ENCODE measurements at places on chromosomes 12 and 14.

DNA sequence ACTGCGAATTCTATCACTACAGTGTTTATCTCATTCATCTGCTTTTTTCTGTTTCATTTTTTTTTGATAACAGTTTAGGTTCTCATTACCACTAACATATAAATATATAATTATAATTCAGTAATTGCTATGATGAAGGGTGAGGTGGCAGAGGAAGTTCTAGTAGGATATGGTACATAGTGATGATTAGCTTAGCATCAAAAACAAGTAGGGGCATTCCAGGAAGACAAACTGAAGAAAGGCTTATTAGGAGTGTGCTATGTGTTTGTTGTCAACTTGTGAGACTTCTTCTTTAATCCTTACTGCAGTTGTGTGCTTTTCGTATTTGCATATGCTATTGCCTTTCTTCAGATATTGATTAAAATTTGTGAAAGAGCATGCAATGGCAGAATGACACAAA, 20.6 kb downstream of the FUT8 start:
- no peak overlapping the region for H3K27ac ChIP-seq
- no peaks in the 10 kb centered on the region for H3K36me3 ChIP-seq
- no peaks in the 10 kb centered on the region for H3K27me3 ChIP-seq
- peaks cover 24% of the 10 kb centered on the region for H3K4me1 ChIP-seq

- H3K36me3 ChIP-seq, result peaks cover 19% of the 10 kb centered on the region
- H3K4me1 ChIP-seq, result peaks cover 37% of the 10 kb centered on the region
- H3K27me3 ChIP-seq, result no peaks in the 10 kb centered on the region
Measured at GRCh38 chr12:77941401-77941800, 110.7 kb downstream of the NAV3 start.

DNA sequence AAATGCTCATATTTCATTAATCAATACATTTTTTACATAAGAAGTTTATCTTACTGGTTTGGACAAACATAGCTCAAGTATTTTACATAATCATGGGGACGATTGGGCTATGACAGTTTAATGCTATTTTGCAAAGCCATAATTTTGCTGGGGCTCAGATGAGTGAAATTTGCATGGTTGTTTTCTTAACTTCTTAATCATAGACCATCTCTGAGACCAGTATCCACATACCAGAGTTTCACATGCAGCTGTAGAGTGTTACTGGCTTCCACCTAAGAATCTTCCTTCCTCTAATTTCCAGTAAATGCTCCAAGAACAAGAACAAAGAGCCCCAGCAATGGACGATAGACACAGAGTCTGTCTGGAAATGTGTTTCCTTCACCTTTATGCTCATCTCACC, 303.0 kb upstream of the TMEM132C start:
- H3K27ac ChIP-seq, result no peak overlapping the region
- H3K27me3 ChIP-seq, result no peaks in the 10 kb centered on the region
- H3K4me3 ChIP-seq, result no peak overlapping the region
- no peaks in the 10 kb centered on the region for H3K36me3 ChIP-seq
- DNase-seq, result no peak

DNA sequence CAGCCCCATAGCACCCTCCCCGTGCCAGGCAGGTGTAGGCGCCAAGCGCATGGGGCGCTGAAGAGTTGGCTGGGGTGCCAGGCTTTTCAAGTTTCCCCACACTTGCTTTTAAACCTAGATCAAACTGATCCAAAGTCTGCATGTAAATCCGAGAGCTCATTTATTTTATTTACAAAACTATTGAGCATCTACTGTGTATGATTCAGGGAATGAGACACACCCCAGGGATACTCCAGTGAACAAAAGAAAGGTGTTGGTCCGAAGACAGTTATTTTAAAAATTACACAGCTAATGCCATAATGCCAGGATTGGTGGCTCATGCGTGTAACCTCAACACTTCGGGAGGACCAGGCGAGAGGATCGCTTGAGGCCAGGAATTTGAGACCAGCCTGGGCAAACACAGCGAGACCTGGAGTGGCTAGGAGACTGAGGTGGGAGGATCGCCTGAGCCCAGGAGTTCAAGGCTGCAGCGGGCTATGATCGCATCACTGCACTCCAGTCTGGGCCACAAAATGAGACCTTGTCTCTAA, 780 bp upstream of the SLC41A2 start:
- peaks cover 8% of the 10 kb centered on the region for H3K27me3 ChIP-seq
- H3K27ac ChIP-seq, result peak overlapping the region; percentile 62
- no peaks in the 10 kb centered on the region for H3K36me3 ChIP-seq
- DNase-seq, result peak; percentile 57
- peak overlapping the region; percentile 89 for H3K4me3 ChIP-seq
- peaks cover 28% of the 10 kb centered on the region for H3K4me1 ChIP-seq

DNA sequence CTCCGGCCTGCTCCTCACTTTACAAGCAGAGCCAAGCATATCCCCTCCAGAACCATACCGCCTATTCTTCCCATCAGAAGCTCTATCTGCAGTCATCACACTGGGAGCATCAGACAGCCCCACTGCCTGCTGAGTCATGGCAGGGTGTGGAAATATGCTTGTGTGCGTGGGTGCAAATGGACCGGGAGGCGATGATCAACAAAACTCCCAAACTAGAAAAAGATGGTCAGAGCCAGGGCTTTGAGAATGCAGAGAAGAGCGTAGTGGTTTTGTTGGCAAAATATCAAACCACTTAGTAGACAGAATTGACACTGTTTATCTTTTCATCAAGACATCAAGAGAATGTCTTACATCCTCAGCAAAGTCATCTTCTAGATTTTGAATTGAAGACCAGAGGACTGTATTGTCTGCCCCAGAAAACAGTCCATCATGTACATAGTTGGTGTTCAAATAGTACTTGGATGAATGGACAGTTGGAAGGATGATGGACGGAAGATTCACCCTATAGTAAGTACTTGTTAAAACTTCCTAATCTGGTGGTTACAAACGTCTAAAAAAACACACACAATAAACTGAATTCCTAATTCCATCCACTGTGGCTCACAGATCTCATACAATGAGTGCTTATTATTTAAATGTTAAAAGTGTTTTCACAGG, 54.9 kb downstream of the VWF start:
- no peaks in the 10 kb centered on the region for H3K27me3 ChIP-seq
- peak; percentile 97 for DNase-seq
- H3K36me3 ChIP-seq, result no peaks in the 10 kb centered on the region
- peaks cover 31% of the 10 kb centered on the region for H3K4me1 ChIP-seq
- H3K4me3 ChIP-seq, result peak overlapping the region; percentile 2

DNA sequence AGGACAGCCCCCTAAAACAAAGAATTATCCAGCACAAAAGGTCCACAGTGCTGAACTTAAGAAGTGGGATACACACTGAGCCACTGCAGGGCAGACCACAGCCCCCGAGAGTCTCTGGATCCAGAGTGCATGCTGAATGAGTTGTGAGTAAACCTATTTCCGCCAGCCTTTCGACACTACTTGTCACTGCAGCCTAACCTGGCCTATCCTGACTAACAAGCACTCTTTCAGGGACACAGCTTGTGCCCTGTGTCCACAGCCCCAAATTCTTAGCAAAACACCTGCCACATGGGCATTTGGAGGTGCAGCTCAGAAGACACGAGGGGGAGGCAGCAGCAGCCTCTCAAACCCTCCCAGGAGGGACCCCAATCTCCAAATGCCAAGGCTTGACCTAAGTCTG, 31.3 kb downstream of the ITPK1 start:
- H3K4me3 ChIP-seq, result no peak overlapping the region
- no peaks in the 10 kb centered on the region for H3K36me3 ChIP-seq
- no peaks in the 10 kb centered on the region for H3K27me3 ChIP-seq
- peaks cover 3% of the 10 kb centered on the region for H3K4me1 ChIP-seq
- DNase-seq, result no peak

DNA sequence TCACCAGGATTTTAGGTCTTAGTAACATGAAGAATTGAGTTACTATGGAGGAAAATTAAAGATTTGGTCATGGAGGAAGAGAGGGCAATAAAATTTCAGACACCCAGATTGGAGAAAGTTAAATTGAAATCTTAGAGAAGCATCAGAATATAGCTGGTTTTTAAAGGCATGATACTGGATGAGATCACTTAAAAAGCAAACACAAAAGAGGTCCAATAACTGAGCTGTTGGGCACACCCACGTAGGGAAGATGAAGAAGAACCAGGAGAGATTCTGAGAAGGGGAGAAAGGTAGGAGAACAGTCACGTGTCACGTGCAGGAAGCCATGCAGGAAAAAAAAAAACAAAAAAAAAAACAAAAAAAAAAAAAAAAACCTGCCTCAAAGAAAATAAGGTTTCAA, 18.8 kb downstream of the CAPS2 start:
- H3K4me3 ChIP-seq, result no peak overlapping the region
- H3K27me3 ChIP-seq, result no peaks in the 10 kb centered on the region
- DNase-seq, result peak; percentile 69
- H3K27ac ChIP-seq, result no peak overlapping the region
- H3K4me1 ChIP-seq, result peaks cover 14% of the 10 kb centered on the region
- no peaks in the 10 kb centered on the region for H3K36me3 ChIP-seq

DNA sequence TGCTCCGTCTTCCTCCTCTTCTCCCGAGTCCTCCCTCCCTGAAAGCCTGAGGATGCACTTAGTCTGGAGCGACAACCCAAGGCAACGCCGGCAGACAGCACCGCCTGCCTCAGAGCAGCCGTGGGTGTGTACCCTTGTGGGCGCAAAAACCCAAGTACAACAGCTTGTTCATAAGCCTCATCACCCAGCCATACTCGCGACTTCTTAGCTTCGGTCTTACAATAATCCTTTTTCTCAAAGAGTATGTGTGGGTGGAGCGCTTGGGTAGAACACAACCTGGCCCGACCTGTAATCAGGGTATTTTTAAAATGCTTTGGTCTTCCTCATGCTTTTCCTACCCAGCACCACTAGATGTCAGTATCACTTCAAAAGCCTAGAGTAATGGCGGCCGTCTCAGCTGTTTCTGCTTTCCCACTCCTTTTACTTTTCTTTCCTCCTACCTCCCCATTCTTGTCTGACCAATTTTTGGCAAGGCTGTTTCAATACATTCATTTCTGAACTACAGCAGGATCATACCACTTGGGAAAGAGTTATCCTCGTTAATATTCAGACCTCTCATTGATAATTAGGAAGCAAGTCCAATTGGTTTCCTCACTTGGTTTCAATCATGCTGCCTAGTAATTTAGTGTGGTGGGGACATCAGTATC, 198.9 kb downstream of the EPS8 start:
- H3K27me3 ChIP-seq, result no peaks in the 10 kb centered on the region
- peaks cover 5% of the 10 kb centered on the region for H3K4me1 ChIP-seq
- DNase-seq, result peak; percentile 70
- H3K36me3 ChIP-seq, result no peaks in the 10 kb centered on the region

- peaks cover 12% of the 10 kb centered on the region for H3K4me1 ChIP-seq
- H3K27me3 ChIP-seq, result no peaks in the 10 kb centered on the region
- DNase-seq, result peak; percentile 69
- no peaks in the 10 kb centered on the region for H3K36me3 ChIP-seq
- no peak overlapping the region for H3K27ac ChIP-seq
Measured at GRCh38 chr14:93967637-93968250, 8.6 kb downstream of the ASB2 start.

DNA sequence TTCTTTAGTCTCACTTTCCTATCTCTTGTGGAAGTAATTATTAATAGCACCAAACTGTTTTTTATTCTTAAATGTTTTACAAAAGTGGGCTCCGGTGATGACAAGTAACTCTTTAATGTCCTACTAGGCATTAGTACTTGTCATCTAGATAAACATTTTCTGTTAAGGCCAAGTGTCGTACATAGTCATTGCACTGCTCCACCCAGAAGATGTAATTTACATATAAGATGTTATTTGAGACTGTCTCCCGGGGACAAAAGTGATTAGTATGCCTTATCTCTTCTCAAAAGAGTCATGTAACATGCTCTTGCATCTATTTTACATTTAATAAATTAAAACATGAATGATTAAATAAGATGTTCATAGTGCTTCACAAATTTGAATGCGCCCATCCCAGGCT, 88.4 kb downstream of the FLRT2 start:
- no peak overlapping the region for H3K4me3 ChIP-seq
- H3K4me1 ChIP-seq, result no peaks in the 10 kb centered on the region
- no peaks in the 10 kb centered on the region for H3K27me3 ChIP-seq
- H3K27ac ChIP-seq, result no peak overlapping the region
- H3K36me3 ChIP-seq, result peaks cover 22% of the 10 kb centered on the region
- no peak for DNase-seq

DNA sequence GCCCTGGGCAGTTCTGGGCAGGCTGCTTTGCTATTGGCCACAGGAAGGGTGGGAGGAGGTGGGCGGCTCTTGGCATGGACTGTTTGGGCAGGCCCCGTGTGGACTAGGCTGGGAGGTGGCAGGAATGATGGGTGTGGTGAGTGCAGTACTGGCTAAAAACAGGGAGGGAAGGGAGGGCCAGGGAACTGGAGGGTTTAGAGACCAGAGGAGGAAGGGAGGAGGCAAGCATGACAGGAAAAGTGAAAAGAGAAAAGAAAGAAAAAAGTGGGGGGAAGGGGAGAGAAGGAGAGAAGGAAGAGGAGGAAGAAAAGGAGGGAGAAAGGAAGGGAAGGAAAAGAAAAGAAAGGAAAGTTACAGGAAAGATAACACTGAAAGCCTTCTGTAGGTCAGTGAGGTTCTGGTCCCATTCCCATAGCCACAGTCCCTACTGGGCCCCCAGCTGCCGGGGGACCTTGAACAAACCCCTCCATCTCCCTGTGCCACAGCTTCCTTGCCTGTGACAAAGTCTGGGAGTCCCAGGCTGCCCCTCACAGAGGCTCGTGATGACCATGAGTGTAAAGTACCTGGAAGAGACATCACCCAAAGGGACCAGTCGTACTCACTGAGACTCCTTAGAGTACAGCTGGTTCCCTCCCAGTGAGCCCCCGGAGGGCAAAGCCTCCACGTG, 1.1 kb upstream of the C14orf132 start:
- H3K27ac ChIP-seq, result no peak overlapping the region
- peak overlapping the region; percentile 88 for H3K4me3 ChIP-seq
- no peaks in the 10 kb centered on the region for H3K27me3 ChIP-seq
- peaks cover 34% of the 10 kb centered on the region for H3K4me1 ChIP-seq

DNA sequence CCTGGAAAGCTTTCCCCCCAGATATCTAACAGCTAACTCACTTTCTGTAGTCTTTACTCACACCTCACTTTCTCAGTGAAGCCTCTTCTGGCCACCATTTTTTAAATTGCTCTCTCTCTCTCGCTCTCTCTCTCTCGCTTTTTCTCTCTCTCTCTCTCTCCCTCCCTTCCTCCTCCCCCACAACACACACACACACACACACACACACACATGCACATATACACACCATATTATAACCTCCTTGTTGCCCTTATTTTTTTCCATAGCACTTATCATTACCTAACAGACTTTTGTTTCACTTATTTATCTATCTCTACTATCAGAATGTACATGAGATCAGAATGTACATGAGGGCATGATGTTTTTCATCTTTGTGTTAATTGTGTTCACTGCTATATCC, 156.8 kb downstream of the DUSP6 start:
- no peak for DNase-seq
- no peaks in the 10 kb centered on the region for H3K4me1 ChIP-seq
- H3K4me3 ChIP-seq, result no peak overlapping the region
- no peaks in the 10 kb centered on the region for H3K27me3 ChIP-seq
- no peaks in the 10 kb centered on the region for H3K36me3 ChIP-seq
- H3K27ac ChIP-seq, result no peak overlapping the region

- H3K27me3 ChIP-seq, result peaks cover 18% of the 10 kb centered on the region
- peaks cover 3% of the 10 kb centered on the region for H3K4me1 ChIP-seq
- no peak for DNase-seq
- H3K36me3 ChIP-seq, result no peaks in the 10 kb centered on the region
Measured at GRCh38 chr14:55721353-55721752, 141.3 kb downstream of the KTN1 start.

- H3K36me3 ChIP-seq, result no peaks in the 10 kb centered on the region
- no peaks in the 10 kb centered on the region for H3K27me3 ChIP-seq
- peaks cover 8% of the 10 kb centered on the region for H3K4me1 ChIP-seq
- H3K27ac ChIP-seq, result no peak overlapping the region
- DNase-seq, result no peak
Measured at GRCh38 chr12:77841521-77841920, 10.8 kb downstream of the NAV3 start.

All from osteoblast (primary cell).